GM12878 (cell line): ENCODE measurements at places on chromosomes 4 and X. TPM values are rescaled to one million over a fixed set of nuclear protein-coding genes. Genes with fewer than 3 reads are reported as not detected.

Gene TASL
- polyA plus RNA-seq: 17.3 and 18.4 TPM in 2 replicates

Gene F9
- not detected in 2 replicates for polyA plus RNA-seq

Gene TMSB15C
- polyA plus RNA-seq: 0.37 and 1.2 TPM in 2 replicates

Gene MID1
- 0.16 and 0.17 TPM in 2 replicates for polyA plus RNA-seq

Gene GPAT3
- 0.43 and 0.90 TPM in 2 replicates for polyA plus RNA-seq

Gene ETDB
- polyA plus RNA-seq: not detected in 2 replicates

Gene GYPB
- 0.36 TPM in 1 of 2 replicates, not detected in the other for polyA plus RNA-seq

Gene ABCG2
- polyA plus RNA-seq: 0.09 TPM in 1 of 2 replicates, not detected in the other

Gene GABRQ
- polyA plus RNA-seq: not detected in 2 replicates

Gene FAT4
- not detected in 2 replicates for polyA plus RNA-seq

Gene TSPAN6
- 0.10 and 0.25 TPM in 2 replicates for polyA plus RNA-seq

Gene SMIM10
- polyA plus RNA-seq: not detected in 2 replicates

Gene MYOZ2
- not detected in 2 replicates for polyA plus RNA-seq

Gene FGF16
- not detected in 2 replicates for polyA plus RNA-seq

Gene DMRTC1B
- not detected in 2 replicates for polyA plus RNA-seq

Gene SLC9B1
- 1.6 and 2.3 TPM in 2 replicates for polyA plus RNA-seq

Gene GRIA2
- not detected in 2 replicates for polyA plus RNA-seq

Gene HHIP
- 0.13 TPM in 1 of 2 replicates, not detected in the other for polyA plus RNA-seq

Gene SLC26A1
- 0.23 and 0.96 TPM in 2 replicates for polyA plus RNA-seq

Gene SUPT20HL2
- polyA plus RNA-seq: not detected in 2 replicates

Gene RNF128
- polyA plus RNA-seq: not detected in 2 replicates

Gene SLC2A9
- 2.3 and 2.8 TPM in 2 replicates for polyA plus RNA-seq
